NCI-H524 (cell line): ENCODE measurements at places on chromosomes 7 and 10.

GRCh38 chr10:34589275-34589674, 225.8 kb downstream of the PARD3 start:
- no peak for DNase-seq

- DNase-seq, result no peak
Observed at GRCh38 chr7:138919216-138919615, 62.0 kb downstream of the KIAA1549 start.

GRCh38 chr10:2463316-2463715, 604.0 kb upstream of the PFKP start:
- no peak for DNase-seq

GRCh38 chr10:123559066-123559822, 106.9 kb upstream of the GPR26 start:
- DNase-seq, result no peak

GRCh38 chr10:129131457-129132132, 335.4 kb upstream of the MGMT start:
- DNase-seq, result no peak

DNA sequence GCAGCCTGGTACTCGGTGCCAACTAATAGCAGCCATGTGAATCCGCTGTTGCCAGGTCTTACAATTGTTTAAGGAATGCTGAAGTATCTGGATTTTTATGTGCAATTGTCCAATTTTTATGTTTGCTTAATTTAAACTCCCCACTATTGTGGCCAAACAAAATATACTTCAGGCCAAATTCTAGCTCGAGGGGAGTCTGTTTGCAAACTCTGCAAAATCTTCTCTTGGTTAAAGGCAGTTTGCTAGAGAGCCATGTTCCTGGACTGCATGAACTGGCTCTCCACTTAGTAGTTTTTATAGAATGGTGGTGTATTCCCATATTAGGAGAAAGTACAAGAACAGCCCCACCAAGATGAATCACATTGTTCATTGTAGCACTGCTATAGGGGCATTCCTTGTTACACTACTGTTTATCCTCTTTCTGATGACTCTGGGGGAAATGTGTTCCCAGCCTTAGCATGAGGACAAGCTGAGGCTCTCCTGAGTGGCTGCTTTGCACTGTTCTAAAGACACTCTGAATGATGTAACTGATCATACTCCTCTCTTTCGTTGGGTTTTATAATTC, 178.0 kb upstream of the GLI3 start:
- DNase-seq, result no peak

GRCh38 chr7:36360244-36360643, 29.4 kb upstream of the ANLN start:
- DNase-seq, result peak; percentile 98

- peak; percentile 56 for DNase-seq
Observed at GRCh38 chr7:91630581-91631380, 249.7 kb downstream of the MTERF1 start.

- DNase-seq, result no peak
Observed at GRCh38 chr7:130893441-130893894, 159.5 kb upstream of the KLF14 start.

- DNase-seq, result no peak
Observed at GRCh38 chr10:119398996-119399395, 143.5 kb downstream of the RGS10 start.

DNA sequence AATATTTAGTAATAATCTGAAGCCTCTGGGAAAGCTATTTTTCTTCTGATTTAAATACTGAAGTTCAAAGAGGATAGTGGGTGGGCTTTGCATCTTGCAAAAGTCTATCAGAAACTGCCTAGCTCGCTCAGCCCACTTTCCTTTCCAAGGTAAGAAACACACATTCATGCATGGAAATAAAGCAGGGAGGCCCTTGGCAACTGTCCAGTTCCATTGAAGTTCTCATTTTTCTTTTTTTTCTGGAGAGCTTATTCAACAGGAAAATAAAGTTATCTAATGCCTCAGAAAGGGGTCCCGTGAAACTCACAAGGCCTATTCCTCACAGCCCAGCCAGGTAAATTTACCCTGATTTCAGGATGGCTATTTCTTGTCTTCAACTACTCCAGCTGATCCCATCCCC, 654.9 kb downstream of the KCNMA1 start:
- DNase-seq, result no peak

DNA sequence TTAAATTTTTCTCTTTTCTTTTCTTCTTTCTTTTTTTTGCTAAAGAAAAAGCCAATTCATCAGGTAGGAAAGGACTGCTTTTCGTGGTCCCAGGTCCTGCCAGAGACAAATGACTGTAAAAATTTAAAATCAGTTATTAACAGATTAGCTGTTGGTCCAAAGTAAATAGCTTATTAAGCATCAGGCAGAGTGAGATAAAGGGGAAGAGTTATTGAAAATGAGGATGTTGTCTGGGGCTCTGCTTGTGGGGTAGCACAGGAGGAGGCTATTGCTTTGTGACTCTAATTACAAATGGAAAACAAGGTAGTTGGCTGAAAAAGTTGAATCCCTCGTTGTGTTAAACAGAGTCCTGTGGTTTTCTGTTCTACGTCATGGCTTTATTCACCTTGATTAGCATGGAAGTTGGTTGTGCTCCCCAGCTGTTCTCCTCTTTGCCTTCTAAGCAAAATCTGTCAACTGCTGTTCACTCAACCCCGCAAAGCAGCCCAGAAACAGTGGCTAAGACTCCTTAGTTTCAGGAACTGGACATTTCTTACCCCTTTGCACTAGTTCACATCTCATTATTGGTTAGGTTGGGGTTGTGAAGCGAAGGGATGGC, 128.9 kb downstream of the SNX10 start:
- peak; percentile 10 for DNase-seq

DNA sequence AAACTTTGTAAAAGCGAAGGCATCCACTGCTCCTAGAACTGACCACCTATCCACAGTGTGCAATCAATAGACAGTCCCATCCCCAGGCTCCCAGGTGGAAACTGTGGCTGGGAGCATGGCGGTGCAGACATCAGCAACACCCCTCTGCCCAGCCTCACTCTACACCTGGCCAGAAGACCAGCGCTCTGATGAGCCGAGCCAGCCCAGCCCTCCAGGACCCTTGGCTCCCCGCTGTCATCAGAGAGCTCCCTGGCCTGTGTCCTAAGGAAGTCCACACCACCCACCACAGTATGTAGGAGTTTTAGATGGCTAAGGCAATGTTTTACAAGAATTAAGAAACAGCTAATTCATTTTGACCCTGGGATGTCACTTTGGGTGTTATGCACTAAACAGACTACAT, 81.0 kb downstream of the VOPP1 start:
- DNase-seq, result no peak

DNA sequence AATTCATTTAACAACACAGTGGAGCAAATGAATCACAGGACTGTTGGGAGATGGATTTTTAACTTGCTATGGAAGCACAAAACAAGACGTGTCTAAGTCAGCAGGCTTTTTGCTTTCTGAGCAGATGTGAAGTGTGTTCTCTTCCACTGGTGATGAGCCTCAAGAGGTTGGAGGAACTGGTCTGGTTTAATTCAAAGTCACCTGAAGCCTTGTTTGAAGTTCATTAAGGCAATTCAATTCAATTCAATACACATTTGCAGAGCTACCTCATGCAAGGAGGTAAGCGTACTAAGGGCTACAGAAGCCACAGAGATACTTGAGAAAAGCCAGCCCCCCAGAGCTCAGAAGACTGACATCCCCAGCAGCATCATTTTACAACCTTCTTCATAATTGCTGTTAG, 68.4 kb upstream of the PALS2 start:
- DNase-seq, result no peak

- no peak for DNase-seq
Observed at GRCh38 chr7:76231583-76231982, 29.9 kb downstream of the SRRM3 start.

DNA sequence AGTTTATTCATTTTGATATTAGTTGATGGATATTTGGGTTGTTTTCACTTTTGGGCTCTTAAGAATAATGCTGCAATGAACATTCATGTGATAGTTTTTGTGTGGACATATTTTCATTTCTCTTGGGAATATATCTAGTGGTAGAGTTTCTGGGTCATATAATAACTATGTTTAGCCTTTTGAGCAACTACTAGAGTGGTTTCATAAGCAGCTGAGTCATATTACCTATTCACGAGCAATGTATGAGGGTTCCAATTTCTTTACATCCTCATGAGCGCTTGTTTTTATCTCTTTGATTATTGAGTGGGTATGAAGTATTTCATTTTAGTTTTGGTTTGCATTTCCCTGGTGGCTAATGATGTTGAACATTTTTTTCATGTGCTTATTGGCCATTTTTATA, 182.6 kb downstream of the PON1 start:
- no peak for DNase-seq

DNA sequence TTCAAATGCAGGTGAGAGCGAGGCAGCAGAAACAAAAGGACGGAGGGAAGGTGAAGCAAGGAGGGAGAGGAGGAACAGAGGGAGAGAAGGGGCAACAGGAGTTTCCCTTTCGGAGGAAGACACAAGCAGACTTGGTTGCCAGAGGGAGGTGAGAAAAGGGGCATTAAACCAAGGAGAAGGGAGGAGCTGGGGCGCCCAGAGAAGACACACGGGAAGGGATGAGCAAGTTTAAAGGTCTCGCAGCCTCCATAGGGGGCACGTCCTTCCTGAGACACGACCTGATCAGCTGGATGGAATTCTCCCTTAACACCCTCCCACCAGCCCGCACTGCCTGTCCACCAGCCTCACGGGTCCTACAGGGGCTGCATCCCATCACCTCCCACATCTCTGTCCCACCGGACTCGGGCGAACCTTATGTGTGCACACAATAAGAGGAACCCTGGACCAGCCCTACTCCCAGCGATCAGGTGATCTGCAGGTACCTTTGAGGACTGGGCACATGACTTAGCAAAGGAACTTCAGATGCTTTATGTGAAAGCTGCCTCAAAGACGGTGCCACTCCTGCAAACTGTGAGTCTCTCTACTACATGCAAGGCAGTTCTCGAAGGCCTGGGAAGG, 251.2 kb downstream of the TNS3 start:
- no peak for DNase-seq

DNA sequence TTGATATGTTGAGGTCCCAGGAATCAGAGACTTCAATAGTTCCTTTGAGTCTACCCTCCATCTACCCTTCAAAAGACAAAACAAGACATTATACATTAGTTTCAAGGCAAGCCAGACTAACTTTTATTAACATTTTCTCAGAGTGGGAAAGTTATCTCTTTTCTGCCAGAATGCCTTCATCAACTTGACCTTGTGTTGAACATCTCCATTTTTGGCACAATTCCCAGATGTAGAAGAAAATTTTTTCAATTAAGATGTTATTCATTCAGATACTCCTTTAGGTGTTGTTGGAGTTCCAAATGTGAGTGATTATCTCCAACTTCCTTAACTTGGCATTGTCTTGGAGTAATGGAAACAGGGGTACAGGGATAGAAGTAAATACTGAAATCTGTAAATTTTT, 59.1 kb downstream of the NRF1 start:
- no peak for DNase-seq

GRCh38 chr7:130945411-130945811, 211.4 kb upstream of the KLF14 start:
- no peak for DNase-seq

DNA sequence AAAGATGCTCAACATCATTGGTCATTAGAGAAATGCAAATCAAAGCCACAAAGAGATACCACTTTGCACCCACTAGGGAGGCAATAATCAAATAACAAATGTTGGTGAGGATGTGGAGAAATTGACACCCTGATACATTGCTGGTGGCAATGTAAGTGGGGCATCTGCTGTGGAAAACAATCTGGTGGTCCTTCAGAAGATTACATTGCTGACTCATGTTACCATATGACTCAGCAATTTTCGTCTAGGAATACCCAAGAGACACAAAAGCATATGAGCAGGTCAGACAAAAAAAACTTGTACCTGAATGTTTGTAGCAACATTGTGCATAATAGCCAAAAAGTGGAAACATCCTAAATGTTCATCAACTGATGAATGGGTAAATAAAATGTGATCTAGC, 4.9 kb upstream of the CLDN3 start:
- peak; percentile 86 for DNase-seq

- DNase-seq, result no peak
Observed at GRCh38 chr7:87709258-87709657, 81.1 kb downstream of the RUNDC3B start.

GRCh38 chr7:26292768-26293560, 1.3 kb downstream of the SNX10 start:
- DNase-seq, result no peak

DNA sequence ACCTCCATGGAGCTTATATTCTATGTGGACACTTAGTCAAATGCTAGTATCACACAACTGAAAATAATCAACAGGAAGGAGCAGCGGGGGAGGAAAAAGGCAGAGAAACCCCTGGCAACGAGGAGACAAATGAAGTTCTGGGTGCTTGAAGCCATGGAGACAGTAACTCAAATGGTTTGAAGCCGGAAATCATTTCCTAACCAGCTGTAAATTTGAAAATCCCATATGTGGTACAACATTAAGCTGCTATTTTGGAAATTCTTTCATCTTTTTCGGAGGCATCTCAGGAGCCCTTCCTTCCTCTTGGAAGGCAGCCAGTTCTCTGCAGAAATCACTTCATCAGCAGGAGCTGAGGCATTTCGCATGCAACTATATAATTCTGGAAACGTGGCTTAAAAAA, 91.4 kb downstream of the PPP1R3C start:
- DNase-seq, result no peak

GRCh38 chr10:89888321-89889070, 187.1 kb downstream of the KIF20B start:
- no peak for DNase-seq

GRCh38 chr10:128384831-128385230, 258.6 kb upstream of the MKI67 start:
- DNase-seq, result no peak

GRCh38 chr7:28296571-28297483, 115.5 kb upstream of the CREB5 start:
- DNase-seq, result peak; percentile 35

GRCh38 chr7:24143547-24143946, 140.4 kb upstream of the NPY start:
- no peak for DNase-seq

GRCh38 chr7:18345641-18346234, 149.8 kb upstream of the HDAC9 start:
- peak; percentile 4 for DNase-seq

- DNase-seq, result no peak
Observed at GRCh38 chr7:738723-739454, 11.8 kb upstream of the PRKAR1B start.

- DNase-seq, result no peak
Observed at GRCh38 chr7:155120460-155120859, 50.3 kb downstream of the HTR5A start.

DNA sequence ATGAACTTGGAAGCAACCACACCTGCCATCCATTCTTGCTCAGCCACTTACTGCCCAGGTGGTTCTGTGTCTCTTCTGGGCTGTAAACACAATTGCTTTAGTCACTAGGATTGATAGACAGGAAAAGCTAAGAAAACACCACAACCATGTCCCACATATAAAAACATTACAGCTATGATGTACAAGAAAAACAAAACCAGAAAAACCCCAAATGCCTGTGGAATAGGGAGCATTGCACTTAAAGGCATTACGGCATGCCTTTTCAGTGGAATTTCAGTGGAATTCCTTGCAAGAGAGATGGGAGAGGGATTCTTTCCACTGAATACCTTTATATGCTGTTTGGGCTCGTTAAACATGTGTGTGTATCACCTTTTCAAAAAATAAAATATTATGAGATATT, 44.2 kb upstream of the GPR26 start:
- DNase-seq, result no peak
